A673 (cell line): ENCODE measurements at places on chromosomes 2 and 18. TPM values are rescaled to one million over a fixed set of nuclear protein-coding genes. Genes with fewer than 3 reads are reported as not detected.

Gene GKN1
- not detected in 2 replicates for total RNA-seq

Gene CASP10
- 0.85 and 1.2 TPM in 2 replicates for total RNA-seq

Gene ANKRD30BL
- 0.97 and 2.2 TPM in 2 replicates for total RNA-seq

Gene C2orf66
- 0.28 TPM in 1 of 2 replicates, not detected in the other for total RNA-seq

Gene UGT1A8
- total RNA-seq = not detected in 2 replicates

Gene C2orf72
- not detected in 2 replicates for total RNA-seq

Gene C18orf54
- total RNA-seq = 15.3 and 15.6 TPM in 2 replicates

Gene DSG2
- total RNA-seq = 0.11 TPM in 1 of 2 replicates, not detected in the other

Gene BCL2L11
- total RNA-seq = 12.0 and 12.6 TPM in 2 replicates

Gene PIEZO2
- 5.5 and 8.8 TPM in 2 replicates for total RNA-seq

Gene DPYSL5
- total RNA-seq = 110 and 111 TPM in 2 replicates

Gene KCNK3
- 0.13 and 0.31 TPM in 2 replicates for total RNA-seq
